ENCODE measurements at places on chromosomes 6 and 20.

- peak; percentile 80 for DNase-seq
Observed at GRCh38 chr20:60586269-60587050, 628.2 kb downstream of the CDH26 start.

GRCh38 chr6:25623879-25624278 is 28.1 kb upstream of the SCGN start:
- DNase-seq, result no peak

GRCh38 chr20:23287354-23288190 is 63.0 kb upstream of the NXT1 start:
- no peak for DNase-seq

- DNase-seq, result no peak
Observed at GRCh38 chr20:49616154-49617007, 48.4 kb upstream of the PTGIS start.

DNA sequence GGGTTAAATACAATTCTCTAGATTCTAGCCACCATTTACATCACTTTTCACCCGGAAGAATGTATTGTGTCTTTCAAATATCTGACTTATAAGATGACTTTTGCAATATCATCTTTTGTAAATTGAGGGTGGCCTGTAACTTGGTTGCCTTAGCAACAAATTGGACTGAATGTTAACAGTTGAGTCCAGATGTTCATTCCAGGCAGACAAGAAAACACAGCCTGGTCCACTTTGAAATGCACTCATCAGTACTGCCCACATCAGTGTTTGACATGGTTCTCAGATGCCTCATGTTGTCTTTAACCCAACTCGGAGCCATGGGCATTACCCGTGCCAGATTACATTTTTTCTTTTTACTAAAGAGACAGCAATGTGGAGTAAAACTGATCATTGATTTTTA is 781.6 kb upstream of the CHD6 start:
- DNase-seq, result no peak

GRCh38 chr20:13262671-13263360 is 41.7 kb downstream of the ISM1 start:
- no peak for DNase-seq

Measured in NCI-H1092 (cell line).